H4 (cell line): ENCODE measurements at places on chromosomes 5 and 9. TPM values are rescaled to one million over a fixed set of nuclear protein-coding genes. Genes with fewer than 3 reads are reported as not detected.

DDX4 gene
- total RNA-seq: not detected in 2 replicates

CTNNA1 gene
- total RNA-seq: 228 and 234 TPM in 2 replicates

MCTP1 gene
- 3.3 and 6.5 TPM in 2 replicates for total RNA-seq

CDKN2A gene
- 0.39 and 0.68 TPM in 2 replicates for total RNA-seq

ZNF454 gene
- 0.72 TPM in 1 of 2 replicates, not detected in the other for total RNA-seq

- DNase-seq: no peak
Observed at GRCh38 chr5:39349484-39349883, 14.8 kb downstream of the C9 start.

- DNase-seq: no peak
Observed at GRCh38 chr9:109381011-109381729, 60.3 kb upstream of the EPB41L4B start.

DNA sequence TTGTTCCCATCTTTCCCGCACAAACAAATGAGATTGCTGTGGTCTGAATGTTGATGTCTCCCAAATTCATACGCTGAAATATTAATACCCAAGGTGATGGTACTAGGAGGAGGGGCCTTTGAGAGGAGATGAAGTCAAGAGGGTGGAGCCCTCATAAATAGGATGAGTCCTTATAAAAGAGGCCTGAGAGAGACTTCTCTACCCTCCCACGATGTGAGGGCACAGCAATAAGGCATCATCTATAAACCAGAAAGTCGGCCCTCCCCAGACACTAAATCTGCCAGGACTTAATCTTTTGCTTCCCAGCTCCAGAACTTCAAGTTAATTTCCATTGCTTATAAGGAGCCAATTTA, 170.4 kb downstream of the CTNND2 start:
- no peak for DNase-seq

- DNase-seq: no peak
Observed at GRCh38 chr5:62942384-62942783, 363.8 kb downstream of the LRRC70 start.
